ENCODE measurements at places on chromosomes 1 and 21. TPM values are rescaled to one million over a fixed set of nuclear protein-coding genes. Genes with fewer than 3 reads are reported as not detected.

DNA sequence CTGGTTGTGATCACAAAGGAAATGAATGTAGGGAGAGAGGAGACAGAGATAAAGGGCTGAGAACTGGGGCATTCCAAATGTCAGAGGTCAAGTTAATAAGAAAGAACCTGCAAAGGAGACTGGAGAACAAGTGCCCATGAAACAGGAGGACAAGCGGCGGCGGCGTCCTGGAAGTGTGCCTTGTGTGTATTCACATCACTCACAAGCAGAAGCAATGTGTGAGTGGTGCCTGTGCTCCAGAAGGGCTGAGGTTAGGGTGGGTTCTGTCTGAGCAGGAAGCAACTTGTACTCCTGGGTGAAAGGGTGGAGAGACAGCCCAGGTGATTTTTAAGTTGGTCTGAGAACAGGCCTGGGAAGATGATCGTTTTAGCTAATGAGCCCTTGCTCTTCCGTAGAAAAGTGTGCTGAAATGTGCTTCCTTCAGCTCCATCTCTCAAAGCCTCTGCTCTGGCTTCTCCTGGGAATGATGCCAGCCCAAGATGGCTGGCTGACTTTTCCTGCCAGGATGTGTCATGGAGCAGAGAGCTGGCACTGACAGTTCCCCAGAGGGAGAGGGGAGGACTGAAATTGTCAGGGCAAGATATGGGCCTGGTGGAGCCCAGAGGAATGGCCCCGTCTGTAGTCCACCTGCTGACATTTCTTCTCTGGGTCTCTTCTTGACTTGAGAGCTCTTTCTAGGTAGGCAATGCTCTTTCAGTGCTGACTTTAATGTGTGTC is 25.1 kb upstream of the PLEKHA6 start:
- H3K4me1 ChIP-seq, result no peaks in the 10 kb centered on the region
- no peak overlapping the region for H3K27ac ChIP-seq
- no peak for DNase-seq
- H3K27me3 ChIP-seq, result peaks cover 17% of the 10 kb centered on the region

DNA sequence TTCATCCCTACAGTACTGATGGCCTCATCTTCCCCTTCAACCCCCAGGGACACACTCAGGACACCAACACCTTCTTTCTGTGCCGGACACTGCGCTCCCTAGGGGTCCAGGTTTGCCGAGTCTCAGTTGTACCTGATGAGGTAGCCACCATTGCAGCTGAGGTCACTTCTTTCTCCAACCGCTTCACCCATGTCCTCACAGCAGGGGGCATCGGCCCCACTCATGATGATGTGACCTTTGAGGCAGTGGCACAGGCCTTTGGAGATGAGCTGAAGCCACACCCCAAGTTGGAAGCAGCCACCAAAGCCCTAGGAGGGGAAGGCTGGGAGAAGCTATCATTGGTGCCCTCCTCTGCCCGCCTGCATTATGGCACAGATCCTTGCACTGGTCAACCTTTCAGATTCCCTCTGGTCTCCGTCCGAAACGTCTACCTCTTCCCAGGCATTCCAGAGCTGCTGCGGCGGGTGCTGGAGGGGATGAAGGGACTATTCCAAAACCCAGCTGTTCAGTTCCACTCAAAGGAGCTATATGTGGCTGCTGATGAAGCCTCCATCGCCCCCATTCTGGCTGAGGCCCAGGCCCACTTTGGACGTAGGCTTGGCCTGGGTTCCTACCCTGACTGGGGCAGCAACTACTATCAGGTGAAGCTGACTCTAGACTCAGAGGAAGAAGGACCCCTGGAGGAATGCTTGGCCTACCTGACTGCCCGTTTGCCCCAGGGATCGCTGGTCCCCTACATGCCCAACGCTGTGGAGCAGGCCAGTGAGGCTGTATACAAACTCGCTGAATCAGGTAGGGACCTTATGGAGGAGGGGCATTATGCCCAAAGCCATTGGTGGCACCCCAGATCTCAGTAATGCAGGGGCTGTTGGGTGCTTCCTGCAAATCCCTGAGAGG is 5.1 kb upstream of the LENEP start:
- H3K4me3 ChIP-seq, result no peak overlapping the region
- no peaks in the 10 kb centered on the region for H3K27me3 ChIP-seq
- no peak overlapping the region for H3K27ac ChIP-seq

DNA sequence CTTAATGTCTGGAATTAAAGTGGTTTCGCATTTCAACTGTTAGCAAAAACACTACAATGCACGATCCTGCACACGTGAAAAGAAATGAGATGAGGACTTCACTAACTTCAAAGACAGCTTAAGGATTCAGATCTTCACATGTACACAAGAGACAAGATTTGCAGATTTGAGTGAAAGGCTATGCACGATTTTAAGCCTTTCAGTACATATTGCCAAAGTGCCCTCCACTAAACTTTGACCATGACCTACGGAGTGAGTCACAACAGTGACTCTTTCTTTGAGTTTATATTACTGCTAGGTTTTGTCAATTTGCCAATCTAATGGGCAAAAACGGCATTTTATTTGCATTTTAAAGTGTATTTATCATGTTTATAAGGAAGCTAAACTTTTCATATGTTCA is 41.2 kb upstream of the CR1L start:
- DNase-seq, result no peak
- no peak overlapping the region for H3K27ac ChIP-seq
- no peaks in the 10 kb centered on the region for H3K4me1 ChIP-seq
- H3K36me3 ChIP-seq, result no peaks in the 10 kb centered on the region
- H3K27me3 ChIP-seq, result no peaks in the 10 kb centered on the region

DNA sequence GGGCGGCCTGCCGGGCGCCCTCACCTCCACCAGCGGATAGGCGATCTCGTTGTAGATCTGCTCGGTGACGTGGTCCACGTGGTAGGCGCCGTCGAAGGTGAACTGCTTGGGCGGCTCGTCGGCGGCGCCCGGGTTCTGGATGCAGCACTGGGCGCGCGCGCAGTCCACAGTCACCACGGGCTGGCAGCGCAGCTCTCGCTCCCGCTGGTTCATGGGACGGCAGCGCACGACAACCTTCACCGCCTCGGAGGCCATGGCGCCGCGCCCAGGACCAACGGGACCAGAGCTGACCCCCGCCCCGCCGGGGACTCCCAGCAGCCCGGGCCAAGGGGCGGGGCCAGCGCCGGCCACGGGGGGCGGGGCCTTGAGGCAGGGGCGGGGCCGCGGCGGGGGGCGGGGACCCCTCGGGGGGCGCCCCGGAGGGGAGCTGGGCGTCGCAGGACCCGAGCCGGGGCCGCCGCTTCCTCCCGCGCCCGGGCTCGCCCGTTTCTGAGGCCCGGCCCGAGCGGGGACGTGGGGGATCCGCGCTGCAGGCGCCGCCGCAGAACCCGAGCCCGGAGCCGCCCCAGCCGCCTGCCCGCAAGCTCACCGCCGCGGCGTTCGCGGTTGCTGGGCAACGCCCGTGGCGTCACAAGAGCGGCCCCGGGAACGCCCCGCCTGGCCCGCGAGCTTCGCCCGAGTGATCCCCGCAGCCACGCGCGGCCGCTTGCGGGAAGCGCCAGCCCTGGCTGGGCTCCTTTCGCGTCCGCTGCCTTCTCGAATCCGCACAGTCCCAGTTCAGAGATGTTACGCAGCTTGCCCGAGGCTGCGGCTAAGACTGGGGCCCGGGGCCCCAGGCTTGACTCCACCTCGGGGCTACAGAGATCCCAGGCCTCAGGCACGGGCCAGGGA is at the start of gene KIF17:
Gene KIF17 (minus strand): TSS at position 556 of the 891 bp plus-strand sequence. CDS start 301 bp downstream, at position 255.
- H3K27ac ChIP-seq, result peak within 1 kb of the TSS; percentile 69
- peak within 1 kb of the TSS; percentile 73 for H3K4me3 ChIP-seq
- no peaks in the 10 kb centered on the region for H3K36me3 ChIP-seq
- H3K4me1 ChIP-seq, result peaks cover 2% of the 10 kb centered on the region
- H3K27me3 ChIP-seq, result peaks cover 44% of the 10 kb centered on the region

DNA sequence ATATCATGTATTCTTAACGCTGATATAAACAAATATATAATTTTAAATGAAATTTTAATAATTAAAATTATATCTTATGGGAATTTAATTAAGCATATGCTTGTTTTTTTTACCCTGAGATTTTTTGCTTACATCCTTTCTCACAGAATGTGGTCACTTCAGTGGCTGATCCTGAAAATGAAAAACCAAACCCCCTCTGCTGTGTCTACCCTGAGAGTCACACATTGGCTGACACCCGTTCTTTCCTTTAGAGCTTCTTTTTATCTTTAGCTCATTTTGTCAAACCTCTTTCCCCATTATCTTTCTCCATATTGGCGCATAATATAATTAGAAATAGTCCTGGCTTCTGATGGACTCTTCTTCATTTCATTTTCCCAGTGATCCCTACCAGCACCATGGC is 10.8 kb upstream of the CACYBP start:
- no peak for DNase-seq
- H3K36me3 ChIP-seq, result peaks cover 10% of the 10 kb centered on the region

- no peak overlapping the region for H3K27ac ChIP-seq
- no peak for DNase-seq
- no peak overlapping the region for H3K4me3 ChIP-seq
- H3K4me1 ChIP-seq, result no peaks in the 10 kb centered on the region
- peaks cover 1% of the 10 kb centered on the region for H3K36me3 ChIP-seq
Observed at GRCh38 chr1:208864366-208864965, 620.3 kb upstream of the PLXNA2 start.

The CHI3L2 gene
- total RNA-seq, result not detected

The CHRM3 gene
- total RNA-seq, result 3.0 TPM

DNA sequence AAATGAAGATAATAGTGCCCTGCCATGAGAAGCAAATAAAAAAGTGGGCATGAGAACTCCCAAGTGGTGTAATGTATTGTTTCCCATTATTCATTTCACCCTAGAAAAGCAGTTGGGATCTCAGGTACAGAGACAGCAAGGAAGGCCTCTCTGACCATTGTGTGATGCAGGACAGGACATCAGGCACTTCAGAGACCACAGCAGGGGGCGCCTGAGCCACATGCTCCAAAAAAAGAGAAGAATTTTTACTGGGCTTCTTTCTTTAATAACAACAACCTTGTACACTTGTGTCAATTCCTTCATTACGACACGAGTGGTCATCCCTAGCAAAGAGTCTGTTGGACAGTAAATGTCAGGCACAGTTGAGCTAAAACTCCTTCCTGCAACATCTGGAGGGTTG is 533.3 kb downstream of the OMA1 start:
- no peak overlapping the region for H3K27ac ChIP-seq
- H3K4me3 ChIP-seq, result no peak overlapping the region
- no peaks in the 10 kb centered on the region for H3K36me3 ChIP-seq
- H3K4me1 ChIP-seq, result no peaks in the 10 kb centered on the region
- no peaks in the 10 kb centered on the region for H3K27me3 ChIP-seq

GRCh38 chr1:61642475-61643232 is 82.3 kb downstream of the TM2D1 start:
- no peak overlapping the region for H3K4me3 ChIP-seq
- DNase-seq, result no peak
- H3K36me3 ChIP-seq, result no peaks in the 10 kb centered on the region

GRCh38 chr1:230263568-230264195 is 162.4 kb downstream of the PGBD5 start:
- peaks cover 18% of the 10 kb centered on the region for H3K36me3 ChIP-seq
- no peak overlapping the region for H3K27ac ChIP-seq
- H3K4me1 ChIP-seq, result peaks cover 40% of the 10 kb centered on the region
- DNase-seq, result no peak
- H3K27me3 ChIP-seq, result no peaks in the 10 kb centered on the region
- H3K4me3 ChIP-seq, result no peak overlapping the region

DNA sequence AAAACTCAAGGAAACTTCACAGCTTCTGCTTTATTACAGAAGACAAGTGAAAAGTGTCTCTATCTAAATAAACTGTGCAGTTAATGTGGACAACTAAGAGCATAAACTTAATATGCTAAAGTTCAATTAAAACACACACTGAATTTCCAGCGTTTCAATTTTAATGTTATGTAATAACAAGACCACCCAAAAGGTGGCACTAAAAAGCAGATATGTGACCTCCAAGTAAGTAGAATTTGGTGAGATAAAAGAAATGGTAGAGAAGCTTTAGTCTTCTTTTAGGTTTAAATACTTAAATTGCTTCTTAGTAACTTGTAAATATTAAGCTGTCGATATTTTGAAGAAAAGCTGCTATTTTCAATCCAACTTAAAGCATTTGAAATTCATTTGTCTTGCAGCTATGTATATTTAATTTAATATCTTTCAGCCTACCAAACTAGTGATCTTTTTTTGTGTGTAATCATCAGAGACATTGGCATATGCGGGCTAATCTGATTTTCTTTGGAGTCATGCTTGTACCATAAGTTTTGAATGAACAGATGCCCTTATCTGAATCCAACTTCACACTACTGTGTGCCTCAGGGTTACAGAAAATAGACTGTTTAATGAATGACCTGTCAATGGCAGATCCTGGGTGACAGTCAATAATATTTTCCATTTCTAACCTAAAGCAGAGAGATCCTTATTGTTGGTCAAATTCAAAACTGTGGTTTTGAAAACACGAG is 36.5 kb upstream of the ADAMTS1 start:
- H3K27me3 ChIP-seq, result no peaks in the 10 kb centered on the region
- no peak overlapping the region for H3K27ac ChIP-seq
- no peaks in the 10 kb centered on the region for H3K36me3 ChIP-seq
- H3K4me3 ChIP-seq, result no peak overlapping the region

The LCE1F gene
- total RNA-seq, result not detected

DNA sequence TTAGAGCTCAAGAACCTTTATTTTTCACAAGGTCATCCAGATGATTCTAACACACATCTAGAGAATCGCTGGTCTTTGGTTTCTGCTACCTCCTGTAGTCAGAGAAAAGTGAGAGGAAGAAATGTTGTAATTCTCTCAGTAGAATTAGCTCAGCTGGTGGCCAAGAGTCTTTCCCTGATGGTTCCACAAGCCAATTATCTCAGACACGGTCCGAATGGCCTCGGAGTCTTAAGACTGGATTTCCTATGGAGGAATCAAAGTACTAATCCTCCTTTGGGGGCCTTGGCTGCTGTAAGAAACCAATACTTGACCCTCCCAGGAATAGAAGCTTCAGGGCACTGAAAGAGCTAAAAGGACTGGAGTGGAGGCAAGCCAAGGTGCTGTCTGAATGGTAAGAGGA is 1.8 kb downstream of the TMEM81 start:
- no peak overlapping the region for H3K4me3 ChIP-seq
- no peak for DNase-seq
- no peaks in the 10 kb centered on the region for H3K4me1 ChIP-seq
- H3K27ac ChIP-seq, result no peak overlapping the region
- H3K36me3 ChIP-seq, result peaks cover 14% of the 10 kb centered on the region

The DIO1 gene
- 1.1 TPM for total RNA-seq

DNA sequence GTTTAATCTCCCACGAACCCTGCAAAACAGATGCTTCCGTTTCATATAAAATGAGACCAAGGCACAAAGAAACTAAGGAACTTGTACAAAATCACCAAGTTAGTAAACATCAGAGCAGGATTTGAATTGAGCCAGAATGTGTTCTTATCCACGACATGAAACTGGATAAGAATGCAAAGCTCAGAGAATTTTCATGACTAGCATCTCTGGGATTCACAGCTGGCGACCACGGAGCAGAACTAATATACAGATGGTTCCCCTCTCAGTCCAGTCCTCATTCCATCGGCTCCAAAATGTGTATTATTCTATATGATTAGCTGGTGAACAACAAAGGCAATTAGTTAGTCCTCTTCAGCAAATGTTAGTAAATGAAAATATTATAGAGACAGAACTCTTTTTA is 72.3 kb upstream of the ERG start:
- no peak overlapping the region for H3K27ac ChIP-seq
- DNase-seq, result no peak

All from progenitor cell of endocrine pancreas (in vitro differentiated cells).